ENCODE measurements at places on chromosomes 7 and 10. TPM values are rescaled to one million over a fixed set of nuclear protein-coding genes. Genes with fewer than 3 reads are reported as not detected.

DNA sequence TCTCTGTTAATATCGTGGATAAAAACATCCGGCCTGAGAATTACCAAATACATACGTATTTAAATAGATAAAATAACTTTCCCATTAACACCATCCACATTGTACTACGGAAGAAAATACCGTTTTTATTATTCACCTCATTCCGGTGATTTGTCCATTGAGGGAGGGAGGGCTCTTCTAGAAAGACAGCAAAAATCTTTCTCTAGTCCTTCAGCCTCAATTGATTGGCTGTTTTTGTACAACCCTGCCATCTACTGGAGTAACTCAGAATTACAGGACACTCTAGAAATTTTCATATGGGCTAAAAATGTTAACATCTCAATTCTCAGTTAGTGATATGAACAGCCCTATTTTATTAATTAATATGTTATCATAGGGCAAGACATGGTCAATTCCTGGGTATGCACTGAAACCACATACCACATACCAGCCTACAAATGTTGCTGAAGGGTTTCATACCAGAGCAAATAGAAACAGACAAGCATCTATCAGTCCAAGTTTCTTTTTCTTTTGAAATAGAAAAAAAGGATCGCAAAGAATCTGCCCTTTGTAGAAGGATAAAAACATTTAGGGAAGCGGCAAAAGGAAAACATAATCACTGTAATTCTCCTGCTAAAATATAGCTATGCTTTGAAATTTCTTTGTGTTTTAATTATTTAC, 55.8 kb upstream of the CDCA7L start:
- DNase-seq, result no peak

DNA sequence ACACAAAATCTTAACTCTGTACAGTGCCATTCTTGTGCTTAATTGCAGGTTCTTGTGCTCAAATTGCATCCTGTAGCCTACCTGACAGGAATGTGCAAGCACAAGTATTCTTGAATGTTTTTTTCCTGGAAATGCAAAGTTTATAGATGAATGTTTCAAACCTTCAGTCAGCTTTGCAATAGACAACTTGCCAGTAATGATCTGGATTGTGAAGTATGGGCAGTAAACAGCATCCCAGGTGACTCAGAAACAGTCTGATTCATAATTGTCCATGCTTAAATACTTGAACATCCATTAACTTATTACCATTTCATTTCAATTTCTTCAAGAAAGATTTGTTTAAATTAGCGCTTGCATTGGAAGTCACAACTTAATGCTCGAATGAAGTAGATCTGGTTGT, 347.2 kb downstream of the SDK1 start:
- no peak for DNase-seq

GRCh38 chr7:64914557-64914956, 11.5 kb downstream of the ZNF273 start:
- DNase-seq, result no peak

Gene PLEKHS1
- total RNA-seq, result not detected

DNA sequence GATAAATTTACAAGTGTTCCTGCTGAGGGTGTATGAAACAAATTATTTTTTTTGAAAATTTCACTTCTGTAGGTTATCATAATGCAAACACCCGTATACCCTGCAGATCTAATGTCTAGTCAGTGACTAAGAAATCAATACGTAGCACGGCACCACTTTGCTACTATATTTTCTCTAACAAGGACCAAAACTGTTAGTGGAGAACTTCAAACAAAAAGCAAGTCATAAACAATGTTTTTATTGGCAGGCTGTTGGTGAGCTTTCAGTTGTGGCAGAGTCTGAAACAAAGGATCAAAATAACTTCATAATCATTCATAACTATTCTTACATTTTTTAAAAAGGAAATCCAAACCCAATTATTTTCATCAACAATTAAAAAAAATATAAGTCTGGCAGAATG, 11.8 kb downstream of the SEM1 start:
- DNase-seq, result no peak

All from thyroid gland (tissue), 4 donors.